ENCODE measurements at places on chromosomes 1 and 21.

GRCh38 chr1:20511518-20512428 is 3.8 kb upstream of the MUL1 start:
- DNase-seq: no peak

DNA sequence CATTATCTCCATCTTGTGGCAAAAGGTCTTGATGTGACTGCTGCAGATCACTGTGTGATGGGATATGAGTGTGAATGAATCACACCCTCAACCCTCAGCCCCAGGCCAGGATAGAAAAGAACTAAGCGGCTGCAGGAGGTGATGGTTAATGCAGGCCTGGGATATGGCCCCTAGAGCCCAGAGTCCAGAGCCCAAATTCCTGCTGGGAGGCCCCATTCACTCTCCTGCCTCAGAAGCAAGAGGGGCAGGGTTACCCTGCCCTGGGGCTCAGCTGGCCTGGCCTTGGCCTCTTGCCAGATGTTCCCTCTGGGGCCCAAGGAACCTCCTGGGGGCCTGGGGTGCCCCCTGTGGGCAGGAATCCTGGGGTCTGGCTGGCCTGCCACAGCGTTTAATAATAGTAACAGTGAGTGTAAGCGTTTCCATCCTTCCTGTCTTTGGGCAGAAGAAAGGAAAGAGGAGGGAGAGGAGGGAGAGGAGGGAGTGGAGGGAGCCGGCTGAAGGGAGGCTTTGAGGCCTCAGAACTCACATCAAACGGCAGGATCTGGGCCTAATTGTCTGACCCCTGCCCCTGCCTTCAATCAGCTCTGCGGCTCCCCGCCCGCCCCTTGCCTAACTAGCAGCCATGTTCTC is 26.2 kb downstream of the DMAP1 start:
- no peak for DNase-seq

DNA sequence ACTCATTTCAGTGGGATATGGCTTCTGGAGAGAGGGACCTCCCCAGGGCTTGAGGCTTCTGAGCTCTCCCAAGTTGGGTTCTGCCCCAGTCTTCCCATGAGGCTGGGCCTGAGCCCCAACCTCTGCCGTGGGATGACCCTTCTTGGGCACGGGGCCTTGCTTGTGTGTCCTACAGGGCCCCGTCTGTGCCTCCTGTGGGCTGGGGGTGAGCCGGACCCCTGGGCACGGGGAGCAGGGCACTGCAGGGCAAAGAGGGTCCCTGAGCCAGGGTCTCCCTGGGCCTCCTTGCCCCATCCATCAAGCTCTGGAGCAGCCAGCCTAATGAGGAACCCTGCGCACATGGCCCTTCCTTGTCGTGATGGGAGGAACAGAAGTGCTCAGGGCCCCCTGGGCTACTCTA is 5.2 kb upstream of the SMYD3 start:
- DNase-seq: no peak

- peak; percentile 57 for DNase-seq
Measured at GRCh38 chr1:209674957-209675564, at the start of gene G0S2. Gene G0S2 (plus strand): TSS chr1:209675412. CDS start chr1:209675685, 273 bp downstream.

- no peak for DNase-seq
Measured at GRCh38 chr1:66396212-66396890, 137.6 kb upstream of the SGIP1 start.

- DNase-seq: no peak
Measured at GRCh38 chr1:204713541-204713940, 28.0 kb upstream of the LRRN2 start.

GRCh38 chr1:177505905-177506590 is 335.3 kb downstream of the BRINP2 start:
- DNase-seq: peak; percentile 2

Measured in HT-29 (cell line).